Activated T-cell treated with anti-CD3 and anti-CD28 coated beads, Interleukin-2, amount 50 U/mL, for 24 hours (primary cell): ENCODE measurements at places on chromosomes 2 and 18.

- no peak for DNase-seq
Measured at GRCh38 chr2:128808462-128809258, 490.0 kb upstream of the HS6ST1 start.

DNA sequence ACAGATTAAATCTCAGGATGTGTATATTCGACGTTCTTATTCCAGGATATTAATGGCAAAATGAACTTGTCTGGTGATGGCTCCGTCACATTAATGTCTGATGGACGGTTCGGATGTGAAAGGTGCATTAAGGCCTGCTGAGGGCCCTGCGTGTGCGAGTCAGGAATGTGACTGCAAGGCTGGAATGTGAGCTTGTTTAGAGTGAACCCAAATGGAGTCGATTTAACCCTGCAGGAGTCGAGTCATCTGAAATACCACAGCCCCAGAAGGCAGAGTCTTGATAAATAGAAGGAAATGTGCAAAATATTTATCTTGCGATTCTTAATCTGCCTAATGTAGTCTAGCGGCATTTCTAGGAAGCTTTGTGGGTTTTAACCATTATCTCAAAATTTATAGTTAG lies 44.3 kb downstream of the RDH14 start:
- DNase-seq: no peak

DNA sequence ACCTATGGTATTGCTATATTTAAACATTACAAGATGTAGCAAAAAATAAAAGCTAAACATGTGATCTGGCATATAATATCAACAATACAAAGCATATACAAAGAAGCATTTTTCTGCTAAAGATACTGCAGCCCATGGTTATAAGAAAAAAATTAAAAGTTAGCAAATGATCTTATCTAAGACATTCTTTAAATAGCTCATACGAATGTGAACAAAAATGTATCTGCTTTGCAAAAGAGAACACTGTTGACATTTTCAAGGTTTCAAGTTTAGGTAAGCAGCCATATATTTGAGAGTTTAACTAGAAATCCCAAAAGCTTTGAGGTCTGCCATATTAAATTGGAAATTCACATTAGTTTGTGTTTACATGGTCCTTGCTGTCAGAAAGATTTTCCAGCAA lies 301.0 kb upstream of the SLC39A10 start:
- DNase-seq: no peak

GRCh38 chr18:1467461-1467964 lies 562.8 kb downstream of the ADCYAP1 start:
- no peak for DNase-seq

DNA sequence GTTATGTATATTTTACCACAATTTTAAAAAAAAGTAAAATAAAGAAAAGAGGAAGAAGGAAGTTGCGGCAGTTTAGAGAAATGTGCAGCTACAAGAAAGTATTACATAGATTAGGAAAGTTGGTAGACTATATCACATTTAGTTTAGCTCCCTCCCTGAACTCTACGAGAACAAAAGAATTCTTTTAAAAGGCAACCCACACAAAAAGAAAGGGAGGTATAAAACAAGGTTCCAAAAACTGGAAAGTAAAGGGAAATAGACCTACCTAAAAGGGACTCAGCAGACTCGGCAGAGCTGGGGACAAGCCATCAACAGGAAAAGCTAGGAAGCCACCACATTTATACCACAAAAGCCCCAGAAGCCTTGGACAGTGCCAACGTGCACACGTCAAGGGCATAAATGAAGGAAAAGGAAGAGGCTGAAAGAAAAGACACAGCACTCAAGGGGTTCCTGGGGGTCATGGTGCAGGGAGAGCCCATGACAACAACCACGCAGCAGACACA lies 9.1 kb downstream of the TMEM127 start:
- DNase-seq: no peak

DNA sequence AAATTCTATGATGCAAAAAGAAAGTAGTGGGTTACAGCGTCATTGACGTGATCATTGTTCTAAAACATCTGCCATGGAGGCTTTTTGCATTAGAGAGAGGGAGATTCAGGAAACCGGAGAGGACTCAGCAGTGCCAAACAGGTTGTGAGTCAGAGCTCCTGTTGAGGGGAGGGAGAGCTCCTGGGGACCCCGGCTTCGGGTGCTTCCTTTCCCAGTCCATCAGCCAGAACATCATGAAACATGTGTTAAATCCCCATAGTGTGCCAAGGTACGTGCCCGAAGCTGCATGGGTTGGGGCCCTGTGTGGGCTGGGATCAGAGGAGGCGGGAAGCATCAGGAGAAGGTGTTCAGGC lies 791 bp upstream of the CYRIA start:
- DNase-seq: peak; percentile 35

GRCh38 chr2:207919164-207919919 lies 106.0 kb downstream of the PLEKHM3 start:
- DNase-seq: no peak

DNA sequence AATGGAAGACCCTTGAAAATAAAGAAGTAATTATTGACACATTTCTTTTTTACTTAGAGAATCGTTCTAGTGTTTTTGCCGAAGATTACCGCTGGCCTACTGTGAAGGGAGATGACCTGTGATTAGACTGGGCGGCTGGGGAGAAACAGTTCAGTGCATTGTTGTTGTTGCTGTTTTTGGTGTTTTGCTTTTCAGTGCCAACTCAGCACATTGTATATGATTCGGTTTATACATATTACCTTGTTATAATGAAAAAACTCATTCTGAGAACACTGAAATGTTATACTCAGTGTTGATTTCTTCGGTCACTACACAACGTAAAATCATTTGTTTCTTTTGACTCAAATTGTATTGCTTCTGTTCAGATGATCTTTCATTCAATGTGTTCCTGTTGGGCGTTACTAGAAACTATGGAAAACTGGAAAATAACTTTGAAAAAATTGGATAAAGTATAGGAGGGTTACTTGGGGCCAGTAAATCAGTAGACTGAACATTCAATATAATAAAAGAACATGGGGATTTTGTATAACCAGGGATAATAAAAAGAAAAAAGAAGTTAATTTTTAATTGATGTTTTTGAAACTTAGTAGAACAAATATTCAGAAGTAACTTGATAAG lies 3.3 kb downstream of the PMAIP1 start:
- DNase-seq: no peak

DNA sequence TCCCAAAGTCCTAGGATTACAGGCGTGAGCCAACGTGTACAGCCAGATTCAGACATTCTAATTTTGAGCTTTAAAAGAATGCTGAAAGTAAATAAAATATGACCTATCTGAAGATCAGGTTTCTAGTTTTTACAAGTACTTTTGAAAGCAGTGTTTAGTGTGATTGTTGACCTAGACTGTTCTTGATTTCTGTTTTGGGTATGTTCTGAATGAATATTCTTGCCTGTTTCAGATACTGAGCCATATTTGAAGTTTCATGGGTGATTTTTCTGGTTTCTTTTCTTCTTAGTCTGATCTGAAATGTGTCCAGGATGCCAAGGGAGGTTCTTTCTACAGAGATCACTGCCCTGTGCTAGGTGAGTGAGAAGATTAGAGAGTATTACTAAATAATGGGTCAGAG lies 37.2 kb downstream of the MIB1 start:
- DNase-seq: no peak
